ENCODE measurements at places on chromosomes 1 and 21.
A peak's percentile ranks its signal among the peaks of the same experiment; 100 is the strongest.

DNA sequence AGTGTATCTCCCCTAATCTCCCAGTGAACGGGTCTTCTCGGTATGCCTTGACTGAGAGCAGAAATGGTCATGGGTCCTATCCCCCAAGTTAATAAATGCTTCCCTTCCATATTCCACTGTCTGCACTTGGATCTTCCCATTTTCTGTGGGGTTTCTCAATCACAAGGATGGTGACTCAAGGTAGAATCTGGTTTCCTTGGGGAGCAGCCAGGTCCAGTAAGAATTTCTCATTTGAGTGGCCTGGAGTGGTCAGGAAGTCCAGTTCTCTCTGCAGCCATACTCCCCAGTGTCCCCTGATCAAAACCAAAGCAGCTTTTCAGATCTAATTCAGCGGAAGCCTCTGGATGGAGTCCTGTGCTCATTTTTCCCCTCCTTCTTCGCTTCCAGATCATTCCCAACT, 14.8 kb upstream of the SLC27A3 start:
- DNase-seq = no peak

- no peak for DNase-seq
Observed at GRCh38 chr1:182761396-182762395, 27.9 kb upstream of the NPL start.

DNA sequence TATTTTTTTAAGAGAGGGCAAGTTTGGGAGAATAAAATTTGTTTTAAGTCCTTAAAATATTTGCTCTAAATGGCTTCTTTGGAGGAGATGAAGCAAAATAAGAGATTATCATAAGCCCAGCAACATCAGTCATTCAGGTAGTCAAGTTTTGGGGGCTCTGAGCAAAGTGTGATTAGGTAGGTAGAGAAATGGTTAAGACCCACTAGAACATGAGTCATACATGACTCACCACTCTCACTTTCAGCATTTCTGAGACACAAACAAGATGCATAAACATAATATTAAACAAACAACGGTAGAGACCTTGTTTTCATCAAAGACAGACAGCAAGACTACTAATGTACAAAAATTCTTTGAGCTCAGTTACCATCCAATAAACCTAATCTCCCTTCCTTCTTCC, 272.2 kb downstream of the LMO4 start:
- DNase-seq = no peak

DNA sequence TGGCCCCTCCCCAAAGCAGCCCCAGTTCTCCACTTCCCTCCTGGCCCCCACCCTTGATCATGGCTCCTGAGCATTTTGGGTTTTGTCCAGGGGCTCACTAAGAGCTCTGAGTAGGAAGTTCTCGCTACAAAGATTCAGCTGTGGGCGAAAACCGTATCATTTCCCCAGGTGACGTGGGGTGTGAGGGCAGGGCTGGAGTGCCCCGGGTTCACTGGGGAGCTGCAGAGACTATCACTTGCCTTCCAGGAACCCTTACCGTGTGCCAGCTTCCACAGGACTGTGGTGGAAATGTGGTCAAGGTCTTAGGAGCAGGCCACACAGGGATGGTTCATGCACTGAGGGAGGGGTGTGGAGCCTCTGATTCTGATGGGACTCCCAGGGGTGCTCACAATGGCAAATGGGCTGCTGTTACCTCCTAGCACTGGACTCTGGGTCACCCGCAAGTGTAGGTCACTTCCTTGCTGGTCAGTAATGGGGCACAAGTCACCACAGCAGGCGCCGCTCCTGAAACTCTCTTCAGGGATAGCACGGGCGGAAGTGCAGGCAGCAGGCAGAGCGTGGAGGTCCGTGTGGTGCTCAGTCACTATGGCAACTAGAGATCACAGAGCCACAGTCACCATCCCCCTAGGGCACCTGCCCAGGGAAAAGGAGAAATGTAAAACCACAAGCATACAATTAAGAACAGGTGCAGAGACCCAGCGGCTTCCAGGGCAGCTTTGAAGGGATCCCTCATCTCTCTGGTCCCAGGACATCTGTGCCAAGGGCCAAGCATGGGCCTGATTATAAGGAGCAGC, 35.4 kb downstream of the RSPH1 start:
- DNase-seq = peak; percentile 49

DNA sequence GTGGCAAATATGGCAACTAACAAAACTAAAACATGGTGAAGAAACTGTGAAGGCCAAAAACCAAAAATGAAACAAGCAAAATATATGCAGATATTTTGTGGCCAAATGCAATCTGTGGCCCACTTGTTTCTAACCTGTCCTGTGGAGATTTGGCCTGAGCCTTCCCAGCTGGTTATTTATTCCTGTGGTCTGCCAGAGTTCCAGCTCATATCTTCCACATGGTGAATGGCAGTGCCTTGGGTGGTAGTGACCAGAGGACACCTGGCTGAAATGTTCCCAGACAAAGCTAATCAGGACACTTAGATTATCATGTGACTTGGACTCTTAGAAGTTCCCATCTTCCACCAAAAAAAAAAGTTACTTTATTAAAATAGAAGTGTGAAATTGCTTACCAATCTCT, 39.7 kb downstream of the RNASEL start:
- no peak for DNase-seq

GRCh38 chr21:36902793-36903192, 63.7 kb downstream of the HLCS start:
- DNase-seq = no peak

DNA sequence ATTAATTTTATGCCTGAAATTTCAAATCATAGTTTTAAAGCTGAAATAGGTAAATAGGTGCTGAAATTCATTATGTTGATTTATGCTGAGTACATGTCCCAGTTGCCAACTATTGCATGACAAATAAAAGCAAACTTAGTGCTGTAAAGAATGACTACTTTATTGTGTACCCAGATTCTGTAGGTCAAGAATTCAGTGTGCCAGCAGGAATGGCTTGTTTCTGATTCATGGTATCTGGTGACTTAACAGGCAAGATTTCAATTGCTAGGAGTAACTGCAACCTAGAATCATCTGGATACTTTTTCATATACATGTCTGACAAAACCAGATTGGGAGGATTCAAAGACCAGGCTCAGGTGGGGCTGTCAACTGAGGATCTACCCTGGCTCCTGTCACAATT, 678.4 kb upstream of the ADAMTS5 start:
- DNase-seq = no peak

DNA sequence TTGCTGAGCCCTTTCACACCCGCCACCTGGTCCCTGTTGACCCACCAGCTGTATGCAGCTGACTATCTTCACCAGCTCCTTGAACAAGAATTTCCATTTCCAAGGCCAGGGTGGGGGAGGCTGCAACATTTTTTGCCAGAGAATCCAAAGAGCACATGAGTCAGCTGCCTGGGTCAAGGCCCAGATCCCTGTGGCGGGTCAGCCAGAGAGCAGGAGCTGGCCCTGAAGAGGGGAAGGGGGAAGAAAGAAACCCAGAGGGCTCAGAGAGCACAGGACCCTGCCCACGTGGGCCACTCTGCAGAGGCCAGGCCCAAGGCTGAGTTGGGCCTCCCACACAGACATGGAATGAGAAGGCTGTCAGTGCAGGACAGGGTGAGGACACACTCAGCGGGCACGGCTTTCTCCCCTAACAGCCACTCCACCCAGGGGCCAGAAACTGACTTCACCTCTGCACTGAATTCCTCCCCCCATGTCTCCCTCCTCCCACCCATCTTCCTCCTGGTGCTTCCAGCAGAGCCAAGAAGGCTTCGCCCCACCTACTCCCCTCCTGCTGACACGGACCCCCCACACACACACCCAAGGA, 28.9 kb downstream of the S100A6 start:
- no peak for DNase-seq

DNA sequence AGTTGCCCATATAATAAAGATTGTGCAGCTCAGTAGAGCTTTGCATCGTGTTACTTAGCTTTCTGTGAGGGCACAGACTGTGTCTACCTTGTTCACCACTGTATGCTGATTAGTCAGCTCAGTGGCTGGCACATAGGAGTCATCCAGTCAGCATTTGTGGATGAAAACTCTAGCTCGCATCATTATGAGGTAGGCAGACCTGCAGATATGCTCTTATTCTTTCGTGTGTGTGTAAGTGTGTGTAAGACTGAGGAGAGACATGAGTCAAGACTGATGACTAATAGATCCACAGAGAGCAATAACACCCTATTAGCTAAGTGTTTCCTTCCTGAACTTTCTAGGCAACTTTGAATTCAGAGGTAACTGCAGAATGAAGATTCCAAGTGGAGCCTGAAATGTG, 17.1 kb downstream of the TTF2 start:
- no peak for DNase-seq

DNA sequence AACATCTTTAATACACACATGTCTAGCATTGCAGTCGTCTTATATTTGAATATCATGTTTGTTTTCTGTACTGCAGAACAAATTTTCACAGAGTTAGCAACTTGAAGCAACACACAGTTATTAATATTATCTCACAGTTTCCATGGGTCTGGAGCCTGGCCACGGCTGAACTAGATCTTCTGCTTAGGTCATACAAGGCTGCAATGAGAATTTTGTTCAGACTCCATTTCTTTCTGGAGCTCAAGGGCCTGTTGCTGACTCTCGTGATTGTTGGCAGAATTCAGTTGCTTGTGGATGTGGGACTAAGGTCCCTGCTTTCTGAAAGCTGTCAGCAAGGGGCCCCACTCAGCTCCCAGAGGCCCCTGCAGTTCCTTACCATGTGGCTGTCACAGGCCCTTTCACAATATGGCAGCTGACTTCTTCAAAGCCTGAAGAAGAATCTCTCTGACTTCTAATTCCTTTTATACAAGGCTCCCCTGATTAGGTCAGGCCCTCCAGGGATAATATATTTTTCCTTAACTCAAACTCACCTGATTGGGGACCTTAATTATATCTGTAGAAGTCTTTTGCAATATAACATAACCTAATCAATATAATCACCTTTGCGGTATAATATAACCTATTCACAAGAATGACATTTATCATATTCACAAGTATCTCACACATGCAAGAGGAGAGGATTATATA, 296.3 kb downstream of the NFIA start:
- no peak for DNase-seq

DNA sequence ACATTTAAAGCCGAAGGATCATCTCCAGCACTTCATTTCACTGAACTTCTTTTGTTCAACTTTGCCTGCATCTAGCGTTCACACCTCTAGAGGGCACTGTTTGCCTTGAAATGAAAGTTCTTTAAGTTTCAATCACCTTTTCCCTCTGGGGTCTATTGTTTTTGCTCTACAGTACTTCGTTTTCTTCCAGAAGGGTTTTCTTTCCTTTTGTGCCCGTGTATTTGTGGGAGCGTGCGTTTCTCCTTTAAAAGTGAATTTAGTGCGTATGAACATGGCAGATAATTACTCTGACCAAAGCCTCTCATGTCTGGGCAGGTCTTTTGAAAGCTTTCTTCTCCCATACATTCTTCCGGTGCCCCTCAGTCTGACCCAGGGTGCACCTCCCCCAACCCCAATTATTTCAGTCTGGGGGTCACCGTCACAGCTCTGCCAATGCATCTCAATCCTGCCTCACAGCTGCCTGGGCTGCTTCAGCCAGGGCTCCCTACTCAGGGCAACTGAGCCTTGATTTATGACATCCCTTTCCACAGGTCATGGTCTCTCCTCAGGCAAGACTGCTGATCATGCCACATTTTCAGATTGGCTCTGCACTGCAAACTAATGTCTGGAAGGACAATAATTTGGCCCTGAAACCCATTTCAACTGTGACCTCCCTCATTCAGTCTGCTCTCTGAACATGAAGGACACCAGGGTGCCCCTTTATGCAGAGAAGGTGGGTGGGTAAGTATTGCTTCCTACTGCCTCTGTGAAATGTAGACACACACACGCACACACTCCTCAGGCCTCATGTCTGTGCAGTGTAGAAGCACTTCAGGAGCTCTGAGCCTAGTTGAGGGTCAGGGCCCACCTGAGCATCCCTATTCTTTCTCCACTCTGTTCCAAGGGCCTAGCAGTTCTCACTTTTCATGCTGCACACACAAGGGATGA, 88.6 kb downstream of the NUF2 start:
- DNase-seq = peak; percentile 79

DNA sequence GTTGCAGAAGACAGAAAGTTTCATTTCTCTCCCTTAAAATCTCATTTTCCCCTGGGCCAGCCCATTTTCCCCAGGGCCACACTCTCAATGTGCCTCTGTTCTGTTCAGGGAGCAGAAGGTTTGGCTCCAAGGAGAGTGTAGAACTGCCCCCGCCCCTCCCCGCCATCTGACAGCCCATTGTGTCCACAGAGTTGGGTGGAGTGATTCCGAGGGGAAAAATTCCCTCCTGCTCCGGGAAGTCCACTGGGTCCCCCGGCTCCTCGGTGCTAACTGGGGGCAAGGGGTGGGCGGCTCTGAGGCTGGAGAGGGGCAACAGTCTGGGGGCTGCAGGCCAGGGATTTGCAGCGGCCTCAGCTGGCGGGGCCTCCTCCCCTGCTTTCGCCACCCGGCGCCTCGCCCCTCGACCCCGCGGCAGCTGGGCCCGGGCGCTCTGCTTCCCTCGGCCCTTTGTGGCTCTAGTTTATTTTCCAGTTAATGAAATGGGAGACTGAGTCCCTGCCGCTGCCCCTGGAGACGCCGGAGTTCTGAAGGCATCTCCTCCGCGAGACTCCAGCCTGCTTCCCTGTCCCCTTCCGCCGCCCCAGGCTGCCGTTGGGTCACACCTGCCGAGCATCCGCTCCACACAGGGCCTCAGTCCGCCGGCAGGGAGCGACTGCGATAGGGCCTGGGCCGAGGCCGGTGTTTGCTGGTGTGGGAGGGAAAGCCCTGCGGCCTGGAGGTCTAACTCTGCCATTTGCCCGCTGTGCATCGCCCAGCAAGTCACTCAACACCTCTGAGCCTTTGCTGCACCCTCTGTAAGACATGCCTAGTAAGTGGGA, 14.7 kb upstream of the KIRREL1 start:
- DNase-seq = peak; percentile 69

DNA sequence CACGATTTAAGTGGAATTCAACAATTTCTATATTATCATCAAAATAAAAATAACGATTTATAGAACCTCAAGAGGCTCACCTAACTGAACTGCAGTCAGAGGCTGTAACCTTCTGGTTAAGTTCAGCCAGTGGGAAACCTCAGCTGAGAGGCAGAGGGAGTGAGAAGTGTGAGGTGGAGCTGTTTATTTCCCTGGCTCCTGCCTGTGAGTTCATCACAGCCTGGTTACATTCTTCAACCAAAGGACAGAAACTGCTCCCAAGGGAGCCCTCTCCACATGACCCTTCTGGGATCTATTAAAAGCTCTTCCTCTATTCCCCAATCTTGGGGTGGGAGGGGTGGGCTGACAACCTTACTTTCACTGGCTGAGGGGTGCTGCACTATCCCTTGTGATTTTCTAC, 22.2 kb downstream of the DYNLT5 start:
- DNase-seq = no peak

GRCh38 chr1:183961132-183961531, 76.4 kb downstream of the COLGALT2 start:
- DNase-seq = no peak
